Right atrium auricular region (tissue), 2 donors: ENCODE measurements at places on chromosomes 5 and 9. TPM values are rescaled to one million over a fixed set of nuclear protein-coding genes. Genes with fewer than 3 reads are reported as not detected.

- no peak for DNase-seq
These were observed 283.6 kb upstream of the NMUR2 start for GRCh38 chr5:152688561-152689249.

Gene WWC1
- total RNA-seq: 8.1 TPM

Gene ECM2
- total RNA-seq: 7.3 TPM

Gene OBP2B
- not detected for total RNA-seq

DNA sequence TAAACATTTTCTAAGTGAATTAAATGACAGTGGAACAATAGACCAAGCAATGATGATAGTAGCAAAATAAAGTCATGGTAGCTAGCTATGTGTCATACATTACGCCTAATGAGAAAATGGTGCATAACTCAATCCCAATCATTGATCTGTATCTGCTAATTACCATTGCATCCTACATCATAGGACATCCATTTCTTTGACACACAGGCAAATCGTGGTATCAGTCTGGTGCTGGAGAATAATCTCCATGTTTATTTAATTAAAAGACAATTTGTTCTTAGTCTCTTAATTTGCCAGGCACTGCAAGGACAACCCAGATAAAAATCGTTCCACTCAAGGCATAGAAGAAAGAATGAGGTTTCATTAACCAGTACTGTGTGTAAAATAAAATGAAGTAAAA lies 89.6 kb upstream of the SMC5 start:
- no peak for DNase-seq

Gene FYB1
- 8.4 TPM for total RNA-seq
